Progenitor cell of endocrine pancreas (in vitro differentiated cells): ENCODE measurements at places on chromosomes 6 and 20. TPM values are rescaled to one million over a fixed set of nuclear protein-coding genes. Genes with fewer than 3 reads are reported as not detected.

RSPO4 gene
- total RNA-seq = 1.4 and 1.7 TPM in 2 replicates

EYA4 gene
- 0.33 and 0.41 TPM in 2 replicates for total RNA-seq

SLC17A9 gene
- total RNA-seq = 8.0 and 8.3 TPM in 2 replicates

GRCh38 chr6:39804466-39805065 lies 12.4 kb downstream of the DAAM2 start:
- DNase-seq = no peak

DNA sequence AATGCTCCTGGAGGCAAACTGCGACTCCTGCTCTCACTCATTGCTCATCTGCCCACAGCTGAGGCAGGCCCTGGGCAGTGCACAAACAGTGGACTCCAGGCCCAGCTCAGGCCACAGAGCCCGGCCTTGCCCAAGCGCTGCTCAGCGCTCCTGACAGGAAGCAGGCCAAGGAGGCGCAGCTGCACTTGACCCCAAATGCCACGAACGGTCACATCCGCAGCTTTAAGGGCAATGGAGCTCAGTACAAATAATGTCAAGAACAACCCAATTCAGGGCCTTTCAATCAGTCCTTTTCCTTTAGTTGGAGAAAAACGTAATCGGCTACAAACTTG lies 33.8 kb downstream of the RRBP1 start:
- no peak for DNase-seq

DNA sequence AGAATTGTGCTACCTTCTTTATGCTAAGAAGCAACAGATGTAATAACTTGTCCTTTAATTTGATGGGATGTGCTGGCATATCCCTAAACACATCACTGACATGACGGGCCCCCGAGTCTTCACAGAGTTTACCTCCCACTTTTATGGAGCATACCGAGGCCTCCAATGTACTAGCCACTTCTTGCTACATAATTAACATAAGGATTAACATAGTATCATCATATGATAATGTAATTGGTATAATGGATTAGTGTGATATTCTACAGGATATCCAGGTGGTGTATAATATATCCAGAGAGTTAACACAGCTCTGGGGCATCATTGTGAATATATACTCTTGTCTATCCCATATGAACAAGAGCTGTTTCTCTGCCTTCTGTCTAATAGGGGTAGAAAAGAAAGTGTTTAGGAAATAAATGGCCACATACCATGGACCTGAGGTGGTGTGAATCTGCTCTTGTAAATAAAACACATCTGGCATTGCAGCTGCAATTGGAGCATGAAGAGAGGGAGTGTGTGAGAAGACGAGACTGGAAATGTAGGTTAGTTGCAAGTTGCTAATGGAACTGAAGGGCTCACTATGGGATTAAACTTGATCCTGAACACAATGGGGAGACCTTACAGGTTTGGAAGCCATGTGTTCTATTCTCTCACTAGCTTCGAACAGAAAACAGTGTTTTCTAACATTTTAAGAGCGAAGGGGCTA lies 102.3 kb downstream of the IYD start:
- no peak for DNase-seq

- DNase-seq = no peak
These were observed 26.1 kb downstream of the CHMP4B start for GRCh38 chr20:33837096-33837830.
